ENCODE measurements at places on chromosomes 16 and 17.

DNA sequence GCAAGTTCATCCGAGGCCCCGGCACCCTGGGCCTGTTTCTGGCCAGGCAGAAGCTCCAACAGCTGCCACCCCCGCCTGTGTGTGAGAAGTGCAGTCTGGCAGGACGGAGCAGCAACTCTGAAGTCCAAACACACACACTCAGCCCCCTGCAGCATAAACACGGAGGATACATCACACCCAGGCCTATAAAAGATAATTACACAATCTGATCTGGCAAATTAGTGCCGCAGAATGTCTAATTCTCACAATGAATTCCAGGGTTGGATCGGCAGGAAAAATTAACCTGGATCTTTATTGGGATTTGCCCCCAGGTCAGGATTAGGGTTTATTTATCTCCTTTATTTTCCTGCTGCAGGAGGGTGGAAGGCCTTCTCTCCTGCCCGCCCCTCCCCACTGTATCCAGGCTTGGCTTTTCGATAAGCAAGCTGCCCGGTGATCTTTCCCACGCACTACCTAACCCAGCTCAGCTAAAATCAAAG is 311.4 kb downstream of the SOX9 start:
- no peak for DNase-seq

GRCh38 chr16:51416926-51417325 is 265.9 kb upstream of the SALL1 start:
- no peak for DNase-seq

DNA sequence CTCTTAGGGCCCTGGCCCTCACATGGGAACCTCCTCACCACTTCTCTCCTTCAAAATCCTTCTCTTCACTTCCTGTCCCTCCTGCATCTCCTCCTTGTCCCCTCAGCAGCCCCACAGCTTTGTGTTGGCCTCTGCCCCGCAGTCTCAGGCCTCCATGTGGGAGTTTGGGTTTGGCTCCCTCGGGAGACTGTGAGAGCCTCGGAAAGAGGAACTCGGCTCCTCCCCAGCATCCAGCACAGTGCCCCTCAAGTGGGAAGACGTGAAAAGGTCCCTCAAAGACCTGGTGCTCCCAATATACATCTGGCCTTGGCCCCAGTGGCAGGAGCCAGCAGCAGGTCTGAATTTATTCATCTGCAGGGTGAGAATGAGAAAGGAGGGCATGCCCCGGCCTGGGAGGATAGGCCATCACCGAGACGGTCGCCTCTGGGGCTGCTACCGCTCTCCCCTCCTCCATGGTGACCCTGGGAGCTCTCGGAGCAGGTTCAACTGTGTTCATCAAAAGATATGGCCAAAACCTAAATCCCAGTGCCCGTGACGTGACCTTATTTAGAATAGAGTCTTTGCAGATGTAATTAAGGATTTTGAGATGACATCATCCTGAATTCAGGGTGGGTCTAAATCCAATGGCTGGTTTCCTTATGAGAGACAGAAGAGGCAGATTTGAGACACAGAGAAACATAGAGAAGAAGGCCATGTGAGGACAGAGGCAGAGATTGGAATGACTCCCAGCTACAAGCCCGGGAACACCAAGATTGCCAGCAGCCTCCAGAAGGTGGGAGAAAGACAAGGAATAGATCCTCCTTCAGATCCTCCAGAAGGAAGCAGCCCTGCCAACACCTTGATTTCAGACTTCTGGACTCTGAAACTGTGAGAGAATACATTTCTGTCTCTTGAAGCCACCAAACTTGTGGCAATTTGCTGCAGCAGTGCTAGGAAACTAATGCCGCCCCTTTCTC is 135.1 kb downstream of the MRM1 start:
- DNase-seq, result no peak

DNA sequence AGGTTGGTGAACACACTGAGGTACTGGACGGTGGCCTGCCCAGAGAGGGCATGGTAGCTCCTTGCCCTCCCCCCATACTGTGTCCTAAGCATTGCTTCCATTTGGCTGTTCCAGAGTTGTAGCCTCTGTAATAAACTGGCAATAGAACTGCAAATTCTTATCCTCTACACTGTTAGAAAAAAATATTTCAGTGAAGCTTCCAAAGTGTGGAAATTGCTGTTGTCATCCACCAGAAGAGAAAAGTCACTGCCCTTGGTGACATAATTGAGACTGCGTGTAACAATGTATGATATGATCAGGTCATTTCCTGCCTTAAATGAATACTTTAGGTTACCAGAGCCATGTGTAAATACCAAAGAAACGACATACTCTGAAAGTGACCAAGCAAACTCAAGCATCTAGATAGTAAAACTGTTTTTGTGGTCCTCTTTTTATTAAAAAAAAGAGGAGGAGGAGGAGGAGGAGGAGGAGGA is 65.9 kb downstream of the CEP95 start:
- no peak for DNase-seq

DNA sequence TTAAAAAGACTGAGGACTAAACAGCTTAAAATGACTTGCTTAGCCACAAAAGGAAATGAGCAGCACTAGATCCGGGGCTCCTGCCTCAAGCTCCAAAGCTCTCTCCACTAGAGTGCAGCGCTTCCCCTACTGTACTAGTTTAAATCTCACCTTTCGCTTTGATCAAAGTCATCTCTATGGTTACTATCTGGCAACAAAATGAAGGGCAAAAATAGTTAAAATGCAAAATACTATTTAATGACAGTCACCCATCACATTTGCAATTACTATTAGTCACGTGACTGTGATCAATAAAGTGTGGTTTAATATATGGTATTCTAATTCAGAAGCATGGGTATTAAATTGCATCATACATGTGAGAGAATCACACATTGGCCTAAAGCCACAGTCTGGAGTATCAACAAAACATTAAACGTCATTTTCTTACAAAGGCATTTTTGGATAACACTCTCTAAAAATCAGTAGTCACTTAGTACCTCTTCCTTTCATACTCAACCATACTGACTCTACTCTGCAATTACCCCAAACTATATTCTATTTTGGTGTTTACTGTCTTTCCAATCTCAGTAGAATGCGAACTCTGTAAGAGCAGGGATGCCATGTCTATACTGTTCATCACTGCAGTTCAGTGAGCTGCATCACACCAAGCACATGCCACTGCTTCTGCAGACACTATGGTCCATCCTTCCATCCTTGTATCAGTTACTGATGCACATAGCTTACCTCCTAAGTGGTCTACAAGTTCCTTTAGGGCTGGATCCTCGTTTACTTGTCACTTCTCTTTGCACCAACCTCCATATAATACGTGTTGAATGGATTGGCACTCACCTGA is 6.2 kb downstream of the PSMD12 start:
- DNase-seq, result no peak

DNA sequence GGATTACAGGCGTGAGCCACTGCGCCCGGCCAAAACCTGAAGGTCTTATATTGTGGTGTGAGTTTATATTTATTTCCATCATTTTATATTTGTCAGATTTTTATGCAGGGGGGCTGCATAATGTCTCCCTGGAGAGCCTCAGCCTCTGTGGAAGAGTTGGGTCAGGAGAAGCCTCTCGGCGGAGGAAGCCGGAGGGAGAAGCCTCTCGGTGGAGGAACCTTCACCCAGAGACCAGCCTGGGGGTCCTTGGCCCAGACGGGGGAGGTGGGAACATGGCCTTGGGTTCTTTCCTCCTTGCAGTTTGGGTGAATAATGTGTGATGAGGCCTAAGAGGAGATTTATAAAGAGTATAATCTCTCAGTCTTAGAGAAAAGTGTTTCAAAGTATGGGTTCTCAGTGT is 22.4 kb upstream of the ZNF750 start:
- DNase-seq, result no peak

- no peak for DNase-seq
These were observed 3.8 kb upstream of the TLCD2 start for GRCh38 chr17:1713878-1714426.

DNA sequence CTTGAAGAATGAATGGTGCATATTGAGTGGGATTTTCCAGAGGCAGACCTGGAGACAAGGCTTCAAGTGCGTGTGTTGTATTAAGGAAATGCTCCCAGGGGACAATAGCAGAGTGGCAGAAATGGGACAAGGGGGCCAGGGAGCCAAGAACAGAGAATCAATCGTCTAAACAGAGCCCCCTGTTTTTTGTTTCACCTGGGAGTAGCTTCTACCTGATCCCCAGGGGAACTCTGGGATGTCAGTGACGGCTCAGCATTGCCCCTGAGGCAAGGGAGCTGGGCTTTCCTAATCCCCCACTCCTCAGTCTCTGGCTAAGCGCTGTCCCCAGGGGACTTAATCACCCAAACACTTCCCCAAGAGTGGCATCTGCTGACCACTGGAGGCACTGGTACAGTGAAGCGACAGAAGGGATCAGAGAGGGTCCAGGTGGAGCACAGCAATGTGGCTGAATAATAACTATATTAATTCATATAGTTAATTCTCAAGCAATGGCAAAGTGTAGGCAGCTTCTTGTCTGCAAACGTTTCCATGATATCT is 35.7 kb upstream of the C16orf78 start:
- no peak for DNase-seq

- no peak for DNase-seq
These were observed 84.9 kb downstream of the CYB561 start for GRCh38 chr17:63361182-63361581.

- DNase-seq, result no peak
These were observed 493.7 kb upstream of the ERCC4 start for GRCh38 chr16:13426269-13426668.

DNA sequence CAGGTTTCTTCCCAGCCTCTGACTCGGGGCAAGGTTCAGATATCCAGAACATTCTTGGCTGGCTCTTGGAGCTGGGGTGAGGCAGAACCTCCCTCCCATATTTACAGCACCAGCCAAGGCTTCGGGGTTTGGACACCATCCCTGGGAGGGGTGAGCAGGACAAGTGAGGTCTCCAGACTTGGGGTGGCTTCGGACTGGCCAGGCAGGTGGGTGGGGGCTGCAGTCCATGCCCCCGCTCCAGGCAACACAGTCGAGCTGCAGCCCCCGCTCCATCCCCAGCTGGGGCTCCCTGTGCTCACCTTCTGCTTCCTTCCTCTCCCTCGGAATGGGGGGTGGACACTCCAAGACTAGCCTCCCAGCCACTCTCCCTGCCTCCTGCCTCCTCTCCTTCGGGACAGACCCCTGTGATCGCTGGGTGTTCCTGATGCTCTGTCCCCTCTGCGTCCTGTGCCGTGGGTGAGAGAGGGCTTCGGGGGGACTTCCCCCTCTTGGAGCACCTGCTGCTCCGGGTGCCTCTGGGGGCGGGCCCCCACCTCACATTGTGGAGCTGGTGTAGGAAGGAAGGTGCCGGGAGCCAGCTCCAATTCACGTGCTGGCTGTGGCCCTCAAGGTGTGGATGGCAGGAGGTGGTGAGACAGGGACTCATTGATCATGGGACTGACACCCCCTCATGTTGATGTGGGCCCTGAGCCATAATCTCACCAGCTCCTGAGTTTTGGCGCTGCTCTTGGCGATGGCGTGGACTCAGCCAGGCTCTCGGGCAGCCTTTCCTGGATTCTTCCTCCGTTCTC is 189.2 kb downstream of the SEC14L1 start:
- no peak for DNase-seq

DNA sequence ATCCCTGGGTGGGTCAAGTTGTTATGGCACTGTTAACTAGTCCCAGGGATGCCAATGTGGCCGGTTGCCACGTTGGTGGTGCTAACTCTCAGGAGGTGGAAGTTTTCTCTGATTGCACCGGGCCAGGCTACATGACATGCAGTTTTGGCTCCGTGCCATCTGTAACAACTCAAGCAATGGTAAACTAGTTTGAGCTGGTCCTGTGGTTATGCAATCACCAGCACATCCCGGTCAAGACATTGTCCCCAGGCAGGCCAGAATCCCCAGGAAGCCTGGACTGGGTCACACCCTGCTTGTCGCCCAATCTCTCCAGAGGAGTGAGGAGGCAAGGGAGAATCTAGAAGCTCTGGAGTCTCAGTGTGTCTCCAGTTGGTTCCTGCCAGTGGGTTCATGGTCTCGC is 10.1 kb upstream of the CCL17 start:
- DNase-seq, result no peak

GRCh38 chr17:75778861-75779249 is 5.8 kb upstream of the UNK start:
- peak; percentile 89 for DNase-seq

- no peak for DNase-seq
These were observed 28.1 kb downstream of the WSCD1 start for GRCh38 chr17:6098050-6098822.

- no peak for DNase-seq
These were observed 258.0 kb downstream of the PMP22 start for GRCh38 chr17:15007147-15007553.

GRCh38 chr17:15256689-15257088 is 8.4 kb downstream of the PMP22 start:
- no peak for DNase-seq

DNA sequence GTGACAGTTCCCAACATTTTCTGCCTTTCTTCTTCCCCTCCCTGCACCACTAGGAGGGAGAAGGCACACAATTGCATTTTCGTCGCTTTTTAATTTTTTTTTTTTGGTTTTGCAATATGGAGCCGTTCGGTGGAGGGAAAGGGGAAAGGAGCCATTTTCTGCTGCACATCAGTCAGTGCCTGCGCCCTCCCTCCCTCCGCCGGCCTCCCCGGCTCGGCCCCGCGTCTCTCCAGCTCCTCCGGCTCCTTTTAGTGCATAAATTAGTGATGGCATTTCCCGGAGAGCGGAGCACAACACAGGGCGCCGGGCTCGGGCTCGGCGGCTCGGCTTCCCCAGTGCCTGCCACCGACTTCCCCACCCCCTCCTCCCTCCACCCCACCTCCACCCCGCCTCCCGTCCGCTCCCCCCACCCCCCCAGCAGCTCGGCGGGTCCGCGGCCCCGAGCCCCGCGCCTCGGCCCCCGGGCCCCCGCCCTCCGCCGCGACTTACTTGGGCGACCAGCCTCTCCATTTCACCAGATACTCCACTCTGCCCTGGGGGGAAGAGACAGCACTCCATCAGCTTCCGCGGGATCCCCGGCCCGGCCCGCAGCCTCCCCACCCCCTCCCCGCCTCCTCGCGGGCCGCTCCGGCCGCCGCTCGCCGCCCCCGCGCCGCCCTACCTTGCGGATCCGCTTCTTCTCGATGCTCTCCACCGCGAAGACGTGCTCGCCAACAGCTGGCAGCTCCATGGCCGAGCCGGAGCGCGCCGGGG is 542 bp downstream of the CBX4 start:
- DNase-seq, result peak; percentile 78

- no peak for DNase-seq
These were observed 15.5 kb downstream of the CDH1 start for GRCh38 chr16:68752602-68753001.

DNA sequence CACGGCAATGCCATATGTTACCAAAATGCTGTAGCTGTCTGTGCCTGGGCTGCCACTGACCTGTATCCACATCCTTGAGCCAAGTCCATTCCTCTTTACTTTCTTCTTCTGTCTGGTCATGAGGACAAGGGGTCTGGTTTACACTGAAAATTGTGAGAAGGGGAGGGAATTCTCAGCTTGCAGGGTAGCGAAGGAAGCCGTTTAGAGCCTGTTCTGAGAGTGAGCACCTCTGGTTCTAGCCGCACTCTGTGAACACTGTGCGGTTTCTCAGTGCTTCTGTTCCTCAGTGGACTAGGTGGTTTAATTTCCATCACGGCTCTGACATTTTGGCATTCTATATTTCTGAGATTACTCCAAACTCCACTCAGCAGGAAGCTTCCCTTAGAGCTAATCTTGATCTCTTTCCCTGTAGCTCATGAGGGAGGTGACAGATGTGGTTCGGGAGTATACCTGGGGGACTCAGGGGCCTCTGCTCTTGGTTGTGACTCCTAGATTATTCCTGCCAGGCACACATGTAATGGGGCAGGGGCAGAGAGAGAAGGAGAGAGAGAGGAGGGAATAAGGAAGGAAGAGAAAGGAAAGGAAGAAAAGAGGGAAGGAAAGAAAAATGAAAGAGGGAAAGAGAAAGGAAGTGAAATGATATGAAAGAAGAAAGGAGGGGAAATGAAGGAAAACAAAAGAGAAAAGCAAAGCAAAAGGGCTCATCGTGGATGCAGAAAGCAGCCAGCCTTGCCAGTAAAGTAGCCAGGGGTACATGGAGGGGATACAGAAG is 14.2 kb upstream of the TBX21 start:
- DNase-seq, result no peak
